ENCODE measurements at places on chromosomes 1 and 21. TPM values are rescaled to one million over a fixed set of nuclear protein-coding genes. Genes with fewer than 3 reads are reported as not detected.

GRCh38 chr1:56864430-56864829 is 9.8 kb downstream of the C8A start:
- DNase-seq = no peak

The ABCD3 gene
- polyA plus RNA-seq = 29.6 TPM

DNA sequence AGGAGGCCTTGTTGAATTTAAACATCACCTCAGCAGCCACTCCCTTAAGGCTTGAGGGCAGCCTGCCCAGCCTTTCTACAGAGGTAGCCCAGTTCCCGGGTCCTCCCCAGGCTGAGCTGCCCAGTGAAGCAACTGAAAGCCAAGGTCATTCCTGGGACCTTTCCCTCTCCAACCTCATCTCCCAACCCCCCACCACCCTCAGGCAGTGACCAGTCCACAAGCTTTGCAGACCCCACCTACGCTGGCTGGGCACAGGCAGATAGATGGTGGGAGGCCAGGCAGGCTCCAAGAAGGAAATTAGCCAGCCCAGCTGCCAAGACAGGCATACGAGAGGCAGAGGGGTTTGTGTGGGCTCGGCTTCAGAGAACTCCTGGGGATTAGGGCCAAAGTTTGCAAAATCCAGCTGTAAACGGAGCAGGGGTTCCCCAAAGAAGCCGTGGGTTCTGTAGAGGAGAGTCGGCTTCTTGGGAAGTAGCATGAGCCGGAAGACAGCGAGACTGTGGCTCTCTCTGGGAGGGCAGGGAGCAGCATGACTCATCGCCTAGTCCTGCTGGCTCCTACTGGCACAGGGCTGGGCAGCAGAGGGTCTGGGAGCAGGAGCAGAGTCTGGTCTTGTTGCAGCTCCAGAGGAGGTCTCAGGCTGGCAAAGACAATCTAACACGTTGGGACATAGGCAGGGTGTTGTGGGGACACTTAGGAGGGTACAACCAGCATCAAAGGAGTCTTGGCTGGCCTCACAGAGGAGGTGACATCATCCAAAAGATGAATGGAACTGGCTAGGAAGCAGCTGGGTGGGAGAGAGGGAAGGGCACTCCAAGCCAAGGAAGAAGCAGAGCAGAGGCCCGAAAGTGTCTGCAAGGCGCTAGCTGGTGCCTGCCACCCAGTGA is 2.8 kb upstream of the ZC3H12A start:
- no peak for DNase-seq

DNA sequence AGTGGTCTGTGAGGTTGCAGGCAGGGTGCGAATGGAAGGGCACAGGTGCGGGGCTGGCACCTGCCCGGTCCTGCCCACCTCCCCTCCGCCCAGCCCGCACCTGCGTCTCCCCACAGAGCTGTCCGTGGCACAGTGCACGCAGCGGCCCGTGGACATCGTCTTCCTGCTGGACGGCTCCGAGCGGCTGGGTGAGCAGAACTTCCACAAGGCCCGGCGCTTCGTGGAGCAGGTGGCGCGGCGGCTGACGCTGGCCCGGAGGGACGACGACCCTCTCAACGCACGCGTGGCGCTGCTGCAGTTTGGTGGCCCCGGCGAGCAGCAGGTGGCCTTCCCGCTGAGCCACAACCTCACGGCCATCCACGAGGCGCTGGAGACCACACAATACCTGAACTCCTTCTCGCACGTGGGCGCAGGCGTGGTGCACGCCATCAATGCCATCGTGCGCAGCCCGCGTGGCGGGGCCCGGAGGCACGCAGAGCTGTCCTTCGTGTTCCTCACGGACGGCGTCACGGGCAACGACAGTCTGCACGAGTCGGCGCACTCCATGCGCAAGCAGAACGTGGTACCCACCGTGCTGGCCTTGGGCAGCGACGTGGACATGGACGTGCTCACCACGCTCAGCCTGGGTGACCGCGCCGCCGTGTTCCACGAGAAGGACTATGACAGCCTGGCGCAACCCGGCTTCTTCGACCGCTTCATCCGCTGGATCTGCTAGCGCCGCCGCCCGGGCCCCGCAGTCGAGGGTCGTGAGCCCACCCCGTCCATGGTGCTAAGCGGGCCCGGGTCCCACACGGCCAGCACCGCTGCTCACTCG is 23.3 kb downstream of the FTCD start:
- DNase-seq = no peak

GRCh38 chr1:102434421-102434820 is 437.7 kb upstream of the OLFM3 start:
- no peak for DNase-seq
